ENCODE measurements at places on chromosomes 11 and 22. TPM values are rescaled to one million over a fixed set of nuclear protein-coding genes. Genes with fewer than 3 reads are reported as not detected.
A peak's percentile ranks its signal among the peaks of the same experiment; 100 is the strongest.

- no peak for DNase-seq
These were observed 58.7 kb downstream of the APIP start for GRCh38 chr11:34857463-34857862.

GRCh38 chr22:47391169-47392053 is 629.0 kb downstream of the TBC1D22A start:
- DNase-seq, result no peak

- DNase-seq, result no peak
These were observed 43.7 kb downstream of the ALX4 start for GRCh38 chr11:44266056-44266780.

- no peak for DNase-seq
These were observed 45.0 kb downstream of the BCR start for GRCh38 chr22:23225337-23225723.

DNA sequence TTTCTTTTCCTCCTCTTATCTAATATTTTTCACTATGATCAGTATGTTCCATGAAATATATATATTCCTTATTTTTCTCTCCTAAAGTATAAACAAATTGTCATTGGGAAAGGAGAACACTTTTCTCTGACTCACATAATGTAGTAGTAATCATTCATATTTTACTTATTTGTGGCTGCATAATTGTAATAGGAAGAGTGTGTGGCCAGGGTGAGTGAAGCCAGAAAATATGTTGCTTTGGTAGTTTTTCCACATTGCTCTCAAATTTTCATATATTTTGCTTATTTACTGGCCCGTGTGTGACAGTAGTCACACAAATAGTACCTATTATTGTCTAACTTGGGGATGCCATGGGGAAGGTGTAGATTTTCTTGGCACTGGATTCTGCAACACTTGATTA is 172.1 kb downstream of the DYNC2H1 start:
- DNase-seq, result no peak

DNA sequence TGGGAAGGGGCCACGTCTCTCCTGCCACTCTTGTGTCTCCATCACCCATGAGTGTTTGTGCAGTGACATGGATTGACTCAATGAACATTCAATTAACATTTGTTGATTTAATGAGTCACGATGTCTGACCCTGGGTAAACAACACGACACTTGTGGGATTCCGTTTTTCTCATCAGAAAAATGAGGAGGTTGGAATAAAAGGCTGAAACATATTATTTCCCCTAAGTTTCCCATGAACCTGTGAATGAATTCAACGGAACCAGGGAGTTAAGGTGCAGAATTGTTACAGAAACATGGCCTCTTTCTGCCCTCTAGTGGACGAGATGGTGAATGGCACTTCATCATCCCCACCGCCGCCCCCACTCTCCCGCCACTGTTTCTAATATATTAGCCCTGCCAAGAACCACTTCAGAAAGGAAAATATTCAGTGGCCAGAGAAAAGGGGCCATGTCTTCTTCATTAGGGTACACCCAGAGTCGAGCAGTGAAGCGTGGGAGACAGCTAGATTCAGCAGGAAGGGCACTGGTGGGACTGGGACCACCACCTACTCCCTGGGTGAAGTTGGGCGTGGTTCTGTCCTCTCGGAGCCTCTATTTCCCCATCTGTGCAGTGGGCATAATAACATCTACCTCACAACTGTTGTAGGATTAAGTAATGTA is 46.3 kb upstream of the SYT13 start:
- peak; percentile 41 for DNase-seq

GRCh38 chr22:48873191-48873520 is 954.5 kb downstream of the BRD1 start:
- DNase-seq, result no peak

- DNase-seq, result no peak
These were observed 20.7 kb upstream of the C11orf96 start for GRCh38 chr11:43921561-43922294.

GRCh38 chr22:33477120-33478111 is 419.2 kb upstream of the SYN3 start:
- no peak for DNase-seq

- DNase-seq, result no peak
These were observed 462.4 kb downstream of the DLG2 start for GRCh38 chr11:85164743-85165142.

DNA sequence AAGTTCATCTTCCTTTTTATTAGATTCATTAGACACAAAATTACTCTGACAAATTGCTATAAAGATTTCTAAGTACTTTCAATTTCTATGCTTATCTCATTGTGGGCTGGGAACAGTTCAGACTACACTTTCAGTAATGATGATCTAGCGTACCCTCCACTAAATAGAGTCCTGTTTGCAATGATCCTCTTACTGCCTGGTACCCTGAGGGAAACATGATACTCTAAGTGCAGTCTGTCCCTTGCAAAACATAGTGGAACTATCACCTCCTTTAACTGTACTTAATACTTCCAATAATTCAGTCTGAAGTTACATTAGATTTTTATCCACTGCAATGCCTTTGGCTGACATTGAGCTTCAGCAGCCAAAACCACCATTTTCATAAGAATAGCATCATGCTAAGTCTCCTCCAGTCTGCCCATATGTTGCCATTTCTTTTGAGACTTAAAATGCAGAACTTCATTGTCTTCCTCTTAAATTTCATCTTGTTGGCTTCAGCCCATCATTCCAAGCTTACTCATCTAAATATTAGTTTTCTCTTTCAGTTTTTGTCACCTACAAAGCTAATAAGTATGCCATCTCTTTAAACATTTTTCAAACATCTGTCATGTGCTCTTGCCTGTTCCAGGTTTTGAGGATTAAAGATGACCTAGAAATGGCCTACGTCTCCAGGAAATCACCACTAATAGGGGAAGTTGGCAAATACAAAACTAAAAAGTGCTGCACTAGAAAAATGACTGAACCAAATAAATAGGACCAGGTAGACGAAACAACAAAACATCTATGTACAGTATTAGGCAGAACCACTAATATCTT is 55.5 kb downstream of the PAK1 start:
- DNase-seq, result no peak

DNA sequence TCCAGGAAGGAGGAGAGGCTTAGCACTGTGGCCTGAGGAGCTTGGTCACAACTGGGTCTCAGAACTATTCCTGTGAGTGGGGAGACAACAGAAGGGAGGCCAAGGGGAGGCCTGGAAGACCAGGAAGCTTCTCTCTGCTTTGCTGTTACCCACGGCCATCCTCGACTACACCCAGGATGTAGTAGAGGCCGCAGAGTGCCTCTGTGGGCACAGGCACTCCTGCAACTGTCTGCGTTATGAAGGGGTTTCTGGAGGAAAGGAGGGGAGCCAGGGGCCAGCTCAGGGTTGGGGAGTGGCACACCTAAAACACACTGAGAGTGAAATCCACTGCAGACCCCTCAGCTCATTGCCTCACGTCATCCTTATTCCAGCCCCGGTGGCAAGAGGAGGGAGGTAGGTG is 3.8 kb upstream of the MFRP start:
- no peak for DNase-seq

DNA sequence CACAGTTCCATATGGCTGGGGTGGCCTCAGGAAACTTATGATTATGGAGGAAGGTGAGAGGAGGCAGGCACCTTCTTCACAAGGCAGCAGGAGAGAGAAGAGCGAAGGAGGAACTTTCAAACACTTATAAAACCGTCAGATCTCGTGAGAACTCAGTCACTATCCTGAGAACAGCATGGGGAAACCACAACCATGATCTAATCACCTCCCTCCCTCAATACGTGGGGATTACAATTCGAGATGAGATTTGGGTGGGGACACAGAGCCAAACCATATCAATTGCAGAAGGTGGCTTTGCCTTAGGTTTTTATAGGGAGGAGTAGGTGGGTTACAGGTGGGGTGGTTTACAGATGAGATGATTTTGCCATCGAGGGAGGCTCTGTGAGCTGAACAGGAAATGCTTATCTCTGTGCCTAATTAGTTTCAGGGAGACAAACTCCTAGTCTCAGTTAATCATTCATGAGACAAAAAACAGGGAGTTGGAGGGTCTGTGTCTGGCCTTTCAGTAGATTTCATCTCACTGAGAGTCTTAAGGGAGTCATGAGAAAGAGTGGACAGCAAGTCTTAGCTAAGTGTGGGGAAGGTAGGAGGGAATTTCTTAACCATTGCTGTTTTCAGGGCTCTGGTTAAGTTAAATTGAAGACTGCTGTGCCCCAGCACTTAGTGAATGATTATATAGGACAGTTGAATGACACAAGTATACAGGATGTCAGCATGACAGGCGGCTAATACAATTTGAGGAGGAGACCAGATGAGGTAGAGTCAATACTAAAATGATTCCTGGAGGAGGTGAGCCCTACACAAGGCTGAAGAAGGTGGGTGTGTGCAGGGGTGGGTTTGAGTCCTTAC is 47.7 kb downstream of the CWC15 start:
- no peak for DNase-seq

DNA sequence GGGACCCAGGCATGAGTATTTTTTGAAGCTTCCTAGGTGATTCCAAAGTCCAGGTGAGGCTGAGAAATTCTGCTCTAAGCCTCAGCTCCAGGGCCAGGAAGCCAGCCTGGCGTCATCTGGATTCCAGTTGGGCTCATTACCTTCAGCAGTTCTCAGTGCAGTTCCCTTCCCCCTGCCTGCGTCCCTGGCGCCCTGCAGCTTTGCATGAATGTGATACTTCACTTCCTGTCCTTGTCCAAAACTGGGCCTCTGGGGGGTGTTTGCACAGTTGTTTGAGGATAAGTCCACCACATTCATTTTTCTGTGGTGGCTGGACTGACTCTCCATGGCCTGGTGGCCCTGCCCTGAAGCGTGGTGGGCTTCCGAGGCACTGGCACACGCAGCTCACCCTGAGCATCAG is 98.1 kb downstream of the TENM4 start:
- DNase-seq, result no peak

DNA sequence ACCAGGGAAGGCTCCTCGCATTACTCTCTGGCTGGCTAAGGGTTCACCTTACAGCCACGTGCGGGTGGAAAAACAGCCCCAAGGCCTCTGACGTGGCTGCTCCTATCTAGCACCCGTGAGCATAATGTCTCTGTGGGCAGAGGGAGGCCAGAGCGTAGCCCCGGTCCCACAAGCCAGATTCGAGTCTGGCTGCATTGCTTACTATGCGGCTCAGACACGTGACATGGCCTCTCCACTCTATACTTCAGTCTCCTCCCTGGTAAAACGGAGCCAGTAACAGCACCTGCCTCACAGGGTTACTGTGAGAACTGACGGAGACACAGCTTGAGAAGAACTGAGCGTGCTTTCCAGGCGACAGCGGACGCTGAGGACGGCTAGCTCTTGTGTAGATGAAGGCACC is 105.8 kb upstream of the BID start:
- no peak for DNase-seq

GRCh38 chr22:35596821-35597220 is 20.3 kb downstream of the MB start:
- peak; percentile 74 for DNase-seq

DNA sequence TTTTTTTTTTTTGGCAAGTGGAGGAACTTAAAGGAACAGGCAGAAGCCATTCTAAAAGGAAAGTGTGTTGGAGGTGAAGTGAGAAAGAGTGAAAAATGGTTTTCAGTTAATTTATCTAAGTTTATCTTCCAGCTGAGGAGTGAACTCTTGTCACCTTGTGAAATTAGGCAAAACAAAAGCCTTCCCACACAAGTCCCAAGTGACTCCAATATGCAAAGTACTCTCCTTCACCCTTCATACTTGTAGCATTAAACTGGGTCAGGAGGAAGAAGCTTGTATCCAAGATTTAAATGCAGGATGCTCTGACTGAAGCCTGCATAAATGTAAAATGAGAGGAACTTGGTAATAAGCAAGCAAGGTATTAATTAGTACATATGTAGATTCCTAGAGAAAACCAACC is 796.8 kb downstream of the DLG2 start:
- no peak for DNase-seq

- DNase-seq, result peak; percentile 17
These were observed 43.4 kb upstream of the MN1 start for GRCh38 chr22:27844656-27845591.

DNA sequence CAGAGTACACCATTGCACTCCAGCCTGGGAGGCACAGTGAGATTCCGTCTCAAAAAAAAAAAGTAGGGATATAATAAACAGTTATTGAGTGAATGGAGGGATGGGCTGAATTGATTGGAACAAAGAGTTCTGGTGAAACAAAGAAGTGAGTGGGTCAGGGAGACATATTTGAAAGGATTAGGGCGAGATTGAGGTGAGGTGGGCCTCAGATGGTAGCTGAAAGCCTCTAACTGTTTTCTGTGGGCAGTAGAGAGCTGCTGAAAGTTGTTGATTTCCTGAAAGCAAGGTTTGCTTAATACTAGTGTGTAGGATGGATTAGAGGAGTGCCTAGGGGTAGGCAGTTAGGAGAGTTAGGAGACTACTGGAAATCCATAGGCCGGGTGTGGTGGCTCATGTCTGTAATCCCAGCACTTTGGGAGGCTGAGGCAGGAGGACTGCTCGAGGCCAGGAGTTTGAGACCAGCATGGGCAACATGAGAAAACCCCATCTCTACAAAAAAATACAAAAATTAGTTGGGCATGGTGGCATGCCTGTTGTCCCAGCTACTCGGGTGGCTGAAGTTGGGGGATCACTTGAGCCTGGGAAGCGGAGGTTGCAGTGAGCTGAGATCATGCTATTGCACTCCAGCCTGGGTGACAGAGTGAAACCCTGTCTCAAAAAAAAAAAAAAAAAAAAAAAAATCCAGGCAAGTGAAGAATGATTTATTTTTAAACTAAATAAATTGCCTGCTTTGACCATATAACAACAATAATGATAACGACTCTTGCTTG is 41.4 kb upstream of the PTPRJ start:
- DNase-seq, result no peak

DNA sequence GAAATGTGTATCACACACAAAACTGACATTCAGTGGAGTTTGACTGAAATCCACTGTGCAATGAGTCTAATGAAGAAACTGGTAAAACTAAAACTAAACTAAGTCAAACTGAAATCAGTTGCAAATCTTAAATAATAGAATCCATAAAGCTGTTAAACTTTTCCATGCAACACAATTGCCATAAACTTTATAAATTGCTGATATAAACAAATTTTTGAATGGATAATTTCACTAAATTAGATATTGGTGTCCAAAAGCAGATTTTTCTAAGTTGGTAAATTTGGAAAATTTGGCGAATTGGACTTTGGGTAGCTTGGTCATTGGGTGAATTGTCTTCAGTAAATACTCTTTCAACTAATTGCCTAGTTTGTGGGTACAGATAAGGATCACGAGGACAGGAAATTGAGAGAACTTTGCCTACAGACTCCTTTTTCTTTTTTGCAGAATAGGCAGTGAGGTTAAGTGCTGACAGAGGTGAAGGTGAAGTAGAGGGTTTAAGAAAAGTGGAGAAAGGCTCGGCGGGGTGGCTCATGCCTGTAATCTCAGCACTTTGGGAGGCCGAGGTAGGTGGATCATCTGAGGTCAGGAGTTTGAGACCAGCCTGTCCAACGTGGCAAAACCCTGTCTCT is 12.8 kb downstream of the MRPL17 start:
- no peak for DNase-seq

- no peak for DNase-seq
These were observed 511.2 kb downstream of the BUD13 start for GRCh38 chr11:116261606-116262005.

BTBD18 gene
- total RNA-seq, result not detected

SCN4B gene
- total RNA-seq, result 1.6 TPM

MED15 gene
- 85.3 TPM for total RNA-seq

MS4A12 gene
- 666 TPM for total RNA-seq

LRFN4 gene
- 46.3 TPM for total RNA-seq

CABP4 gene
- total RNA-seq, result 2.0 TPM

MMP12 gene
- total RNA-seq, result 10.9 TPM

CASP1 gene
- total RNA-seq, result 41.8 TPM

CECR2 gene
- 0.21 TPM for total RNA-seq

OR52I1 gene
- total RNA-seq, result not detected
